ENCODE measurements at places on chromosomes 2 and 18.

DNA sequence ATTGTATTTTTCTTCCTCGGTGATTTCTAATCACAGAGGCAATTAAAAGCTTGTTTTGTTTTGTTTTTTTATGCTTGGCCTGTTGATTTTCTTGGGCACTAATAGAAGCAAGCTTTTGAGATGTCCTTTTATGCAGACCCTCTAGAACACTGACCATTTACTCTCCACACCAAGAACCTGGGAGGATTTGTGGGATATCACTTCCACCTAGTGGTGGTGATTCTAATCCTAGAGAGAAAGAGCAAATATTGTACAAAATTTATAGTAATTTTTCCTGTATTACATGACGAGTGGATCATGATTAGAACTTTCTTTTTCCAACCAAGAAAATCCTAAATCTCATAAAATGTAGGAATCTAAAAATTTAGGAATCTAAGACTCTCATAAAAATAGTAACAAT, 23.4 kb downstream of the NEMP2 start:
- no peak for DNase-seq

GRCh38 chr2:147439986-147440385, 404.8 kb upstream of the ACVR2A start:
- no peak for DNase-seq

GRCh38 chr2:235567842-235568241, 74.0 kb downstream of the AGAP1 start:
- no peak for DNase-seq

GRCh38 chr2:148680462-148680861, 35.9 kb downstream of the EPC2 start:
- DNase-seq, result no peak

GRCh38 chr2:201871471-201871870, 65.1 kb downstream of the CDK15 start:
- no peak for DNase-seq

- DNase-seq, result no peak
These were observed 137.1 kb upstream of the TACR1 start for GRCh38 chr2:75336451-75336850.

GRCh38 chr2:9336576-9337314, 86.6 kb downstream of the ITGB1BP1 start:
- no peak for DNase-seq

DNA sequence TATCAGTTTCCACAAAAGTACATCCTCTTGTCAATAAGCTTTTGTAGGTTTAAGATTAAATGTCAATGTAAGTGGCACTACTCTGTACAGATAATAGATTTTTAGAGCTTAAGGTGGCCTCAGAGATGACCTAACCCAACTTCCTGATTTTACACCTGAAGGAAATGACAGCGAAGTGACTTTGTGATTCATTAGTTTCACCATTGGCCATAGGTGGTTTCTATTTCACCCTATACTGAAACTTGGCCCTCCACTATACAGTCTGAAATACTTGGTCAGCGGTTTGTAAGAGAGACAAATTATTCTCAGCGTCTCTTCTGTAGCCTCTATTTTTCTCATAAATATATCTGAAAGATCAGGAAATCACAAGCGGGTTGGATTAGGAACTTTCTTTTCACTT, 330.4 kb upstream of the FAM98A start:
- DNase-seq, result no peak

DNA sequence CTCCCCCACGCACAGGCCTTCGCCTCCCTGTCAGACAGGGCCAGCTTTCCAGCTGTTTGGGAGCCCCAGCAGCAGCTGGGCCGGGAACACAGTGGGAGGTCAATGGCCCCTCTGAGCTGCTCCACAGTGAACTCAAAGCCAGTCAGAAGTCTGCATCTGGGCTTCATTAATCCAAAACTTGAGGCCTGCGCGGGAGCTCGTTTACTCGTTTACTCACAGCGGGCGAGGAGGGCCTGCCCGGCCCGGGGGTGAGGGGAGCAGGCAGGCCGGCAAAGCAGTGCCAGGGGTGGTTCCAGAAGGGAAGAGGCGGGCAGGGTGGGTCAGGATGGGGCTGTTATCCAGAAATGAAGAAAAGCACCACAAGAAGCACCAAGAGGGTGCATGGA, 36.8 kb upstream of the SEMA4C start:
- no peak for DNase-seq

DNA sequence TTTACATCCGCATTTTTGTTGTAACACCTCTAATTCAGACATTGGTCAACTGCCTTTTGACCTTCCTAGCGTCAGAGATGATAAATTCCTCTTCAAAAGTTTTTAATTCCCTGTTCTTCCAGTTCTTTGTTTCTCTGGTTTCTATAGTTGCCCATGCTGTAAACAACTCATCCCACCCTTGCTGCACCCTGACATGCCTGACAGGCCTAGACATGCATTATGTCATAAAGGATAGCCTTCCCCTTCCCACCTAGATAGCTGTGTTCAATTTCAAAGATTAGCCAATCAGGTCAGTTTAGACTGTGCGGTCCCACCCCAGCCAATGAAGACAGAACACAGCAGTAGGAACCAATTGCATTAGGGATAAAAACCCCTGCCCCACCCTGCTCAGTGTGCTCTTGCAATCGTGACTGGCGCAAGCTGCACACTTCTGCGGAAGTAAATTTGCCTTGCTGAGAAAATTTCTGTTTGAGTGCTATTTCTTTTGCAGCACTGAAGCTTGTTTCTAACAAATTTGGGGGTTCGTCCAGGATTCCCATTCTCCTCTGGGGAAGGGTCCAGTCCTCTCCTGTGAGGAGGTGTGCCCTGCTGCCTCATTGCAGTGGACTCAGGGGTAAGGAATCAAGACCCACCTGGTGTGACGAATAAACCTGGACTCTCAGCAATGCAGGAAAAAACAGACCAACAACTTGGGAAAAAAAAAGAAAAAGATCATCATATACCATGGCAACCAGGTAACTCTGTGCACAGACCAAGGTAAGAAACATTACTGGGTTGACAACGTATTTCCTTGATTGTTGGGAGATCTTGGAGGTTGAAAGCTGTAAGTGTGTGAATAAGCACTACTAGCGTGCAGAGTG, 9.1 kb upstream of the SAP130 start:
- DNase-seq, result no peak

DNA sequence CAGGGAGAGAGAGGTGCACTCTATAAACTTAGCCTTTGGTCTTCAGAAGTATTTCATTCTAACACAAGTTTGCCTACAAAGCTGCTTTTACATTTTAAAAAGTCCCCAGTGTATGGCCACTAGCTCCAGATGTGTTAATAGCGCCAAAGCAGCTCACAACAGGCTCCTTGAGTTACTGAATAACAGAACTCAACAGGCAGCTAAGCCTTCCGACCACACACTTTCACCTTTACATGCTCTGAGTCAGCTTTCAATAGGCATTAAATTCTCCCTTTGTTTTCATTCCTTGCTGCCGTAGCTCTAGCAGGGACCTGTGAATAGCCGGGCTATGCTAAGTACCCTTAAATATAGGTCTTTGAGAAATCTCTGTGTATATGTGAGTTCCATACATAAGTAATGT, 262.8 kb upstream of the PARD3B start:
- DNase-seq, result no peak

- DNase-seq, result no peak
These were observed 3.4 kb downstream of the AQP4 start for GRCh38 chr18:26862084-26862483.

- DNase-seq, result no peak
These were observed 51.8 kb downstream of the MYO1B start for GRCh38 chr2:191297033-191297432.

GRCh38 chr2:240353086-240353798, 82.2 kb upstream of the GPC1 start:
- no peak for DNase-seq

- no peak for DNase-seq
These were observed 191.1 kb upstream of the REV1 start for GRCh38 chr2:99680946-99681345.

- DNase-seq, result no peak
These were observed 79.6 kb downstream of the WDSUB1 start for GRCh38 chr2:159206736-159207380.

- no peak for DNase-seq
These were observed 215.5 kb downstream of the CYP26B1 start for GRCh38 chr2:71932037-71932779.

DNA sequence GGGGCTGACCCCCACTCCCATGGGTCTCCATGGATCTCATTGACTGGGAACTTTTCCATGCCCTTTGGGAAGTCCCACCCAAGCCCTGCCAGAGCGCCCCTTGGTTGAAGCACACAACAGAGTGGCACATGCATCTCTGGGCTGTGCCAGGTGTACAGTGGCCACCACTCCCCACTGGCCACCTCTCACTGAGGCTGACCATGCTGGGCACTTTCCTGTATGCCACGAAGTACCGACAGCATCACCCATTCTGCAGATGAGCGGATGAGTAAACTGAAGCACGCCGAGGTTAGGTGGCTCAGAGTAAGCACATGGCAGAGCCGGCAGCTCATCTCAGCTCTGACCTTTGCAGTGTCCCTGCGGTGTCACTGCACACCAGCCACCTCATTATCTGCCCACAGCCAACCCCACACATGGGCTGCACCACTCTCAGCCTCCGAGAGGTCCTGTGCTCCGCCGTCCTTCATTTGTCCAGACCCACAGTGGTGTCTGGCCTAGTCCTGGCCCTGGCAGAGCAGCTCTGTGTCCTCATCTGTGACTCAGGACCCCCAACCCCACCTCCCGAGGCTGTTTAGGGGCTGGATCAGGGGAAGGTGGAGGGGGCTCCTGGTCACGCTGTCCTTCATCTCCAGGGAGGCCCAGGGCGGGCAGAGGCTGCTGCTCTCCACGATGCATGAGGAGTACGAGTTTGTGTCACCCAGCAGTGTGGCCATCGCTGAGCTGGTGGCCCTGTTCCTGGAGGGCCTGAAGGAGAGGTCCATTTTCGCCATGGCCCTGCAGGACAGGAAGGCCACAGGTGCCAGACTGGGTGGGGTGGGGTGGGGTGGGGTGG, 18.0 kb upstream of the GPR17 start:
- no peak for DNase-seq

- DNase-seq, result no peak
These were observed 468 bp upstream of the SATB2 start for GRCh38 chr2:199458009-199458805.

GRCh38 chr2:232296776-232297525, 81.6 kb upstream of the ALPP start:
- DNase-seq, result no peak

GRCh38 chr2:227414846-227415245, 27.1 kb upstream of the SCYGR1 start:
- DNase-seq, result no peak

- no peak for DNase-seq
These were observed 4.2 kb downstream of the SPAST start for GRCh38 chr2:32067549-32067948.

DNA sequence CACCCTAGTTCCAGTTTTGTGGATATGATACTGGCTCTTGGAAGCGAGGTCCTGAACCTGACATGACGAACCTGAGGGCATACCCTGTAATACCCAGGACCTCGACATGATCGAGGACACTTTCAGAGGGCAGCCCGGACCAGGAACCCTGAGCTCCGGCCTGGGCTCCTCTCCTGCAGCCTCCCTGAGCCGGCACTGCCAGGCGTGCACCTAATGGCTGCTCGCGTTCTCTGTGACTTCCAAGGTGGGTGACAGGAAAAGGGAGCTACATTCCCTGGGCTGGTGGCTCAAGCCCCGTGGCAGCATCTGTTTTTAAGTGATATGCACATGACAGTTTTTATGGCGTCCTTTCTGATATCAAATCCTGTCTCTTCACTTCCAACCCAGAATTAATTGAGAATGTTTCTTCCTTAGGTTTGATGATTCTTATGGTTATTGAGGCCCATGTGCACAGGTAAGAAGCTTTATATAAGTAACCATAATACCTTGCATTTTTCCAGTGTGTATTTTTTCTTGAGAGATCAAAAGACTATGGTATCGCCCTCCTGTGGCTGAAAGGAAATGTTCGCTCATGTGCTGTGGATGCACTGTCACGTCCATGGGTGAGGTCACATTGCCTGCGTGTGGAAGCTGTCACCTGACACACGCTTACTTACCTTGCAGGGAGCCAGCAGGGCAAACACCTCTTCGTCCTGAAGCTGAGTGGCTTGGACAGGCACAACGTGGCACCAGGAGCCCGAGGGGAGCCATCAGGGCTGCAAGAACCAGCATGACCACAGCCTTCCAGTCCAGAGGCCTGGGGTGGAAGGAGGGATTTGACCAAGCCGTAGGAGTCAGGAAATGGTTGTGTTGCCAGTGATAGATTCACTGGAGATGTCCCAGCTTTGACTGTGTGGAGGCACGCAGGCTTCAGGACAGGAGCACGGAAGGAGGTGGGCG, 367.4 kb upstream of the MYT1L start:
- no peak for DNase-seq

DNA sequence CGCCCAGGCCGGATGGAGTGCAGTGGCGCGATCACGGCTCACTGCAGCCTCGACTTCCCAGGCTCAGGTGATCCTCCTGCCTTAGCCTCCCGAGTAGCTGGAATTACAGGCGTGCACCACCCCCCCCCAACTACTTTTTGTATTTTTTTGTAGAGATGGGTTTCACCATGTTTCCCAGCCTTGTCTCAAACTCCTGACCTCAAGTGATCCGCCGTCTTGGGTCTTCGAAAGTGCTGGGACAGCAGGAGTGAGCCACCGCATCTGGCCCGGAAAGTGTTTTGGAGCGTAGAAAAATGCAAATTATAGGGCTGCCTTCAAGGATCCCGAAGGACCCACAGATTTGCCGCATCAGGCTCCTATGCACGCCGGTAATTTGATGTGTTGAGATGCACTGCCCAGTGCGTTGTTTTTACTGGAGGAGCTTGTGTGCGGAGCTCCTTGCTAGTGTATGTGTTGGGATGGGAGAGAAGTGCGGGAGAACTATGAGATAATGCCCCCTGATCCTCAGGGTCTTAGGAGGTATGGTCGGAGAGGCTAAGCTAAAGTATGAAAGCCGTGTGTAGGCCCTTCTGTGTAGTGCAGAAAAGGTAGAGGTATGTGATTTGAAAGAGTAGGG, 1.2 kb upstream of the CLASP1 start:
- DNase-seq, result no peak

GRCh38 chr18:49811151-49811938, 2.0 kb downstream of the ACAA2 start:
- no peak for DNase-seq

DNA sequence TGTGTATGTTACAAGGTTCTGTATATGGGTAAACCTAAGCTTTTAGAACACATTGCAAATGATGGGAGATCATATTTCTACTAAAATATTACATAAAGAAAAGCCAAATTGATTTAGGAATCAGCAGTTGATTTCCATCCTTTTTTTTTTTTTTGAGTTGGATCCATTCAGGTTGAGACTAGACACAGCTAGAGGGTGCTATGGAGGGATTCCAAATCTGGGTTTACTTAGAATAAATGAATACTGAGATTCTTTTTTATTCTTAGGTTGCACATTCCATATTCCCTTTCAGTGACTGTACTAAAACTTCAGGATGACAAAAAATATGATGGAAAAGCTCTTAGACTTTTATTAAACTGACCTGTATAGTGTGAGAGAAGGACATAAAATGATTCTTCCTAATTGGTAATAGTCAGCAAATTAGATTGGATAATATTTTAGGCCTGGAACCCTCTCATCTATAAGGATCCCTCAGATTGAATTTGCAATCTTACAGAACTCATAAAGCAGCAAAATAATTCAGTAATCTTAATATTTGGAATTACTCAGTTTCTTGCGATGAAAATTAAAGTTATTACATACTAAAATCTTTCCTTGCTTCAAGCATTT, 183.3 kb upstream of the SESTD1 start:
- no peak for DNase-seq

GRCh38 chr2:183493040-183493439, 368.8 kb downstream of the NUP35 start:
- no peak for DNase-seq

GRCh38 chr2:150750720-150751119, 263.3 kb upstream of the RND3 start:
- DNase-seq, result no peak
